ENCODE measurements at places on chromosomes 13 and 19.

DNA sequence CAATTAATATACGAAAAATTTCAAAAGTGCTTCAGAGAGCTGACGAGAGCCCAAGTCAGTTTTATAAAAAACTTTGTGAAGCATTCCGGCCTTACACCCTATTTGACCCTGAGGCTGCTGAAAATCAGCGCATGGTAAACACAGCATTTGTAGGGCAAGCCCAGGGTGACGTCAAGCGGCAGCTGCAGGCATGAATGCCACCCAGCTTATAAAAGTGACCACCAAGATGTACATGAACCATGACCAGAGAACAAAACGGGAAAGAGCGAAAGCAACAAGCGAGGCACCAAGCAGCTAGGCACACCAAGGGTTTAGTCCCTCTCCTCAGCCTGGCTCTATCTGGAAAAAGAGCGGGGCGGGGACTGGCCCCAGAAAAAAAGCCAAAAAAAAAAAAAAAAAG is 6.0 kb downstream of the SIGLEC11 start:
- no peak for DNase-seq

GRCh38 chr13:31385540-31385939 is 185.8 kb downstream of the B3GLCT start:
- no peak for DNase-seq

GRCh38 chr13:89746554-89746953 is 1600.9 kb upstream of the MIR17HG start:
- DNase-seq = no peak

DNA sequence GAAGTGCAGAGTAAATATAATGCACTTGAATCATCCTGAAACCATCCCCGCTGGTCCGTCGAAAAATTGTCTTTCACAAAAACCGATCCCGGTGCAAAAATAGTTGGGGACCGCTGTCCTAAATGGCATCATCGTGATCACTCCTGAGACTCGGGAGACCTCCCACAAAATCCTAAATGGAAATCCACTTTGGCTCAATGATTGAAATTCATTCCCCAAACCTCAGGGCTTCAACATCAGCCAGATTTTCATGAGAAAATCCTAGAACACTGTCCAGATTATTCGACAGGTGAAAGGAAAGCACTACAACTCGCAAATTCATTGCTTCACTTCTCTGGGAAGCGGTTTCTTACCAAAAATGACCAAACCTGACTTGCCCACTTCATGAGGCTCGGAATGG is 335.3 kb upstream of the ZNF507 start:
- no peak for DNase-seq

- no peak for DNase-seq
Observed at GRCh38 chr19:2791440-2791839, 6.1 kb downstream of the THOP1 start.

- no peak for DNase-seq
Observed at GRCh38 chr13:73366241-73366640, 307.4 kb downstream of the KLF5 start.

- no peak for DNase-seq
Observed at GRCh38 chr19:29365836-29366417, 153.0 kb upstream of the UQCRFS1 start.

GRCh38 chr13:113405481-113406300 is 41.8 kb upstream of the GRTP1 start:
- no peak for DNase-seq

GRCh38 chr19:55418185-55418584 is 10.6 kb upstream of the UBE2S start:
- DNase-seq = peak; percentile 38

- no peak for DNase-seq
Observed at GRCh38 chr19:33702606-33703437, 81.1 kb downstream of the CHST8 start.

DNA sequence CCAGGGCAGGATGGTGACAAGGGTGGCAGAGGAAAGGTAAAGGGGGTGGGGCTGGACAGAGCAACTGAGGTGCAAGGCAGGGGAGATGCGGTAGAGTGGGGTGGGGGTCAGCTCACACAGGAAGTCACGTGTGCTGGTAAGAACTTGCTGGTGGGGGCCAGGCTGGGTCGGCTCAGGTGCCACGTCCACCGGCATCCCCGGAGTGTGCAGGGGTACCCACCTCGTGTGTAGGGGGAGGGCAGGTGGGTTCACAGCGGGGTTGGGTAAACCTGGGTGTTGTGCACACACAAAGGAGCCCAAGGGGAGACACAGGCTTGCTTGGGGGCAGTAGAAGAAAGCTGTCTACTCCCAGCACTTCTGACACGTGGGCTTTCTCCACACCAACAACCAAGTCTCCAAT is 2.9 kb downstream of the ZNF835 start:
- DNase-seq = no peak

DNA sequence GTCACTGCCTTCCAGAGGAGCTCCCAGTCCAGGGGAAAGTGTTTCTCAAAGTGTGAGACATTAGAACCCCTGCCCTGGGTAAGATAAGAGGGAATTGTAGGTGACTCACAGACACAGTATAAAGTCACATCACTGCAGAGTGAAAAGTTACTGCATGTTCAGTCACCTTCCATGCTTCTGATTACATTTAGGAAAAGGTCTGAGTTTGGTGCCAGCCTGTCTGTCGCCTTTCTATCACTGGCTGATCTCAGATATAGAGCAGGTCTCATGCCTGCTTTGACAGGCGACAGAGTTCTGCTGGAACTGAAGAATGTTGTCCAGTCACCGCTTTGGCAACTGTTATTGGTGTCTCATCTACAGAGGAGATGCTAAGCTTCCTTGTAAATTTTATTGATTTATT is 1078.6 kb downstream of the UQCRFS1 start:
- DNase-seq = no peak

GRCh38 chr13:80690208-80690607 is 349.3 kb upstream of the SPRY2 start:
- DNase-seq = no peak

DNA sequence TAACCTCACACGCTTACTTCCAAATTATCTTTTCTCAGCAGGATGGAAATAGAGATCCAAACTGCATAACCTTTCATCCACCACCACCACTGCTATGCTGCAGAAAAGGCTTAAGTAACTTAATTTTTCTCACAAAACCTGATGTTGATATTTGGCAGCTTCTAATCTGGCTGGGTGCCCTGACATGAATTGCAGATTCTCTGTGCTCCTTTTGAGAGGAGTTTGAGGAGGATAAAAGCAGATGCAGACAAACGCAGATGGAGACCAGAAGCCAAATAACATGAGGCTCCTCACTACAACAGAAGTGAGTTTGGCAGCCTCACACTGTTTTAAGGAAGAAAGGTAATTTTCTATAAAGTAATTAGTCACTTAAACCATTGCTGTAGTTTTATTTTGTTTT is 646.2 kb upstream of the ATXN8OS start:
- DNase-seq = no peak

DNA sequence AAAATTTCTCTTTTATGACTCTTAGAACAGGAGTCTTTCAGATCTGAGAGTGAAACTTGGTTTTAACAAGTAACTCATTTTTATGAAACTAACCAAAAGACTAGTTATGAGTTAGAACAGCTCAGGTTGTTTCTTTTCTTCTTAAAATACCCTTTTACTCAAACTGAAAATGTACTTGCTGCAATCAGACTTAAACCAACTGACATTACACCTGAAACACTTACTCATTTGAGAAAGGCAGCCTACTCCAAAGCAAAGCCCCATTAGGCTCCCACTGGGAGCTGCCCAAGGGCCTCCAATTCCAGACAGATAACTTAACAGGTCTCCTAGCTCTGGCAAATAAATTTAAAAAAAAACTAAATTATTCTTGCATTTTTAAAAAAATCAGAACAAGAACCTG is 3.6 kb downstream of the FOXO1 start:
- DNase-seq = no peak

DNA sequence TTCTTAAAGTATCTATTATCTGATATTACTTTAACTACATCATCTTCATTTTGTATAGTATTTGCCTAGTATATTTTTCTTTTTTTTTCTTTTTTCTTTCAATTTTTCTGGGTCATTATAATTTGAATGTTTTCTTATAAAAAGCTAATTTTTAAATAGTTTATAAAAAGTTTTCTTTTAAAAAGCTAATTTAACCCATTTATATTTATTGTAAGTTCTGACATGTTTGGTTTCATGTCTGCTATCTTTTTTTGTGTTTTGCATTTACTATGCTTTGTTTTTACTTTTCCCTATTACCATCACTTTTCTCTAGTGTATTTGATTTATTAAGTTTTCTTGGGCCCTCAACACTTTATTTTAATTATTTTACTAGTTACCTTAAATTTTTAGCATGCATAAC is 22.6 kb upstream of the RCBTB2 start:
- DNase-seq = no peak

DNA sequence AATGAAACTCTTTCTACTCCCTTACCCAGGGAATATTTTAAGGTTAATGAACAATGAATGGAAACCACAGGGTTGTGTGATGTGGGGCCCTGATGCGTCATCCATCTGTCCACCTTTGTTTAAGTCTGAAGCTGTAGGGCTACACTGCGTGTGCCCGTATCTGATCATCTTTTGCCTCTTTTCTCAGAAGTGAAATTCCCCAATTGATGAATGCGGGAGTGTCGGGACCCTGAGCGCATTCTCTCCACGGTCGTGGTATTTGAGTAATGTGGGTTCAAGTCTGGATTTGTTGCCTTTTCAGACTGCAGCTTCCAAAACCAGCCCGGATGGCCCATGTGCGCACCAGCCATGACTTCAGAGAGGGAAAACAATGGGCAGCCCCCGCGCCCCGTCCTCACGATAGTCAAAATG is 112.3 kb downstream of the COL4A2 start:
- no peak for DNase-seq

- no peak for DNase-seq
Observed at GRCh38 chr19:19438366-19439175, 33.1 kb downstream of the GATAD2A start.

- DNase-seq = no peak
Observed at GRCh38 chr13:34414616-34415015, 527.5 kb upstream of the NBEA start.

DNA sequence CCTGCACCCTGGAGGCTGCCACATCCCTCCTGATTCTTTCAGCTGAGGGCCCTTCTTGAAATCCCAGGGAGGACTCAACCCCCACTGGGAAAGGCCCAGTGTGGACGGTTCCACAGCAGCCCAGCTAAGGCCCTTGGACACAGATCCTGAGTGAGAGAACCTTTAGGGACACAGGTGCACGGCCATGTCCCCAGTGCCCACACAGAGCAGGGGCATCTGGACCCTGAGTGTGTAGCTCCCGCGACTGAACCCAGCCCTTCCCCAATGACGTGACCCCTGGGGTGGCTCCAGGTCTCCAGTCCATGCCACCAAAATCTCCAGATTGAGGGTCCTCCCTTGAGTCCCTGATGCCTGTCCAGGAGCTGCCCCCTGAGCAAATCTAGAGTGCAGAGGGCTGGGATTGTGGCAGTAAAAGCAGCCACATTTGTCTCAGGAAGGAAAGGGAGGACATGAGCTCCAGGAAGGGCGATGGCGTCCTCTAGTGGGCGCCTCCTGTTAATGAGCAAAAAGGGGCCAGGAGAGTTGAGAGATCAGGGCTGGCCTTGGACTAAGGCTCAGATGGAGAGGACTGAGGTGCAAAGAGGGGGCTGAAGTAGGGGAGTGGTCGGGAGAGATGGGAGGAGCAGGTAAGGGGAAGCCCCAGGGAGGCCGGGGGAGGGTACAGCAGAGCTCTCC is 6.9 kb upstream of the CEACAM5 start:
- DNase-seq = no peak

GRCh38 chr13:22108979-22109378 is 438.1 kb downstream of the FGF9 start:
- no peak for DNase-seq

DNA sequence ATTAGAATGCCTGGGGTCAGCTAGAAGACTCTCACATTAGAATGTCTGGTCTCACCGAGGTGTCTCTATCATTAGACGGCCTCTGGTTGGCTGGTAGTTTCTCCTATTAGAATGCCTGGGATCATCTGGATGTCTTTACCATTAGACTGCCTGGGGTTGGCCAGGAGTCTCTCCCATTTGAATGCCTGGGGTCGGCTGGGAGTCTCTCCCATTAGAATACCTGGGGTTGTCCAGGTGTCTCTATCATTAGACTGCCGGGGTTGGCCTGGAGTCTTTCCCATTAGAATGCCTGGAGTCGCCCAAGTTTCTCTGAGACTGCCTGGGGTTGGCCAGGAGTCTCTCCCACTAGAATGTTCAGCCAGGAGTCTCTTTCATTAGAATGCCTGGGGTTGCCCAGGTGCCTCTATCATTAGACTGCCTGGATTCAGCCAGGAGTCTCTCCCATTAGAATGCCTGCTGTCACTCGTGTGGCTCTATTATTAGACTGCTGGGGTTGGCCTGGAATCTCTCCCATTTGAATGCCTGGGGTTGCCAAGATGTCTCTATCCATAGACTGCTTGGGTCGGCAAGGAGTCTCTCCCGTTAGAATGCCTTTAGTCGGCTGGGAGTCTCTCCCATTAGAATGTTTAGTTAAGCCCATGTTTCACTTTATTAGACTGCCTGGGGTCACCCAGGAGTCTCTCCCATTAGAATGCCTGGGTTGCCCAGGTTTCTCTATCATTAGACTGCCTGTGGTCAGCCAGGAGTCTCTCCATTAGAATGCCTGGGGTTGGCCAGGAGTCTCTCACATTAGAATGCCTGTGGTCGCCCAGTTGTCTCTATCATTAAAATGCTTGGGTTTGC is 1467.8 kb downstream of the UQCRFS1 start:
- DNase-seq = no peak

GRCh38 chr19:54388802-54389139 is 24.0 kb upstream of the LAIR1 start:
- no peak for DNase-seq

- DNase-seq = no peak
Observed at GRCh38 chr13:37701972-37702371, 103.4 kb upstream of the POSTN start.

DNA sequence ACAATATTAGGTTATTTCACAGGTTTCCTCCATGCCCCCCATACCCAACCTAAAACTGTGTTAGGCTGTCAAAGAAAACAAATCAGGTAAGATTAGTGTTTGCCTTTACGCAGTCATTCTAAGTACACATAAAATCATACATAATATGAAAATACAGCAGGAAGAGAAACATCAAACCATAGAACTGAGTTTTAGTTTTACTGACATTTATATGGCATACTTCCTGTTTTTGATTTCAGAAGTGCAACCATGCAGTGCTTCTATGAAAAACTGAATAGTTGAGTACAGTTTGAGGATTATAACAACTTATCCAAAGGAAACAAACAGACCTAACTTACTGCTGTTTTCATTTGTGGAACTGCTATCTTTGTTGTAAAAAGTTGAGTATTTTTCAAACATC is 91.3 kb downstream of the KCNRG start:
- no peak for DNase-seq

- DNase-seq = no peak
Observed at GRCh38 chr19:38556521-38557174, 61.1 kb downstream of the MAP4K1 start.

DNA sequence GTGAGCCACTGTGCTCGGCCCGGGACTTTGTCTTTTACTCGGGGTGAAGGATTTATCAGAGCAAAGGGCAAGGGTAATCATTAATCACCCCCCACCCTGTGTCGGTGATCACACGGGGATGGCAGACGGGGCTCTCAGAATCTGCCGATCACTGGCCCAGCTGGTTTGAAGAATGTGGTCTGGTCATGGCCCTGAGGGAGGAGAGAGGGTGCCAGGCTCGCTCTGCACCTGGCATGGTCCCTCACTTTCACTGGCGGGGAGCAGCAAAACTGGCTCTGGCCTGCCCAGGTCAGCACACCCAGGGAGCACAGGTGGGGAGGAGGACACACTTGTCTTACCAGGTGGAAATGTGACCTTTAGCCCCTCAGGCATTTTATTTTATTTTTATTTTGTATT is 10.2 kb downstream of the REEP6 start:
- DNase-seq = no peak

Data from stimulated activated CD4-positive, alpha-beta T cell treated with anti-CD3 and anti-CD28 coated beads, Interleukin-12 subunit alpha, Interleukin-12 subunit beta, amount 100 ng/mL, for 48 hours (primary cell).